ENCODE measurements at places on chromosomes 12 and 14.

DNA sequence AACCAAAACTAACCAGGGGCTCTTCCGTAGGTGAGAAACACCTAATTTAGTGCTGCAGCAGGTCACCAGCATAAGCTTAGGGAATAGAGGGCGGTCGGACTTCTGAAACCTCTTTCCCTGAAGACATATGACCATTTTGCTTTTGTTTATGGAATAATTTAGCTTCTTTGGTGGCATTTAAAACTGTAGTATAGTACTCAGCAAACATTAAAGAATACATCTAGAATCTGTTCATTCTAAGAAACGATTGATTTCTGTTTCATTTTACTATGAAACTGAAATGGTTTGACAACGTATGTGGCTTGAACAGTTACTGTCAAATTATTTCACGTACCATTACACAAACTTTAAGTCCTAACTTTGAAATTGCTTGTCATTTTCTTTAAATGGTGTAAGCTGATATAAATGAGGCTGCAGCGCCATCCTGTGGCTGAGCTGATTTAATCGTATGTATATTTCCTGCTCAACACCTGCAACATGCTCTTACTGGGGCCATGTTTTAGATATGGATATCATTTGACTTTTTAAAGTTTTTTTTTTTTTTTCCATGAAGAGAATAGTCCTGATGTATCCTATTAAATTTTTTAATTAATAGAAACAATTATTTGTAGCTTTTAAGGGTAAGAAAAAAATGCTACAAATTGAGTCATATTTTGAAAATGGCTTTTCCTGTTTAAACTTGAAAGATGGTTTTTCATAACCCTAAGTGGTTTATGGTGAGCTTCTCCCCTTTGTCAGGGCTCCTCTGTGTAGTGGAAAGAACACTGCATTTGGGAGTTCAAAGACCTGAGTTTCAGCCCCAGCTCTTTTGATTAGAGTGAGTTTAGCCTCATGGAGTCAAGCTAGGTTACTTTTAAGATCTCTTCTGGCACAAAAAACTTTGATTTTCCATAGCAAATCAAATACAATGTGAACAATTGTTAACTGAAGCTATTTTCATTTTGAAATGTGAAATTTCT is 27.4 kb downstream of the CFAP54 start:
- H3K36me3 ChIP-seq, result no peaks in the 10 kb centered on the region
- no peaks in the 10 kb centered on the region for H3K27me3 ChIP-seq
- peak; percentile 76 for DNase-seq
- H3K27ac ChIP-seq, result no peak overlapping the region
- peaks cover 2% of the 10 kb centered on the region for H3K4me1 ChIP-seq

GRCh38 chr12:57693317-57693658 is 644 bp upstream of the OS9 start:
- H3K27me3 ChIP-seq, result no peaks in the 10 kb centered on the region
- H3K4me1 ChIP-seq, result peaks cover 7% of the 10 kb centered on the region
- no peak overlapping the region for H3K4me3 ChIP-seq
- H3K36me3 ChIP-seq, result peaks cover 19% of the 10 kb centered on the region
- DNase-seq, result no peak

GRCh38 chr14:69351385-69351784 is 46.7 kb downstream of the ERH start:
- no peaks in the 10 kb centered on the region for H3K36me3 ChIP-seq
- no peak overlapping the region for H3K4me3 ChIP-seq
- H3K4me1 ChIP-seq, result peaks cover 14% of the 10 kb centered on the region
- no peak overlapping the region for H3K27ac ChIP-seq
- no peaks in the 10 kb centered on the region for H3K27me3 ChIP-seq

GRCh38 chr12:10068644-10069043 is 30.1 kb downstream of the CLEC1A start:
- H3K36me3 ChIP-seq, result no peaks in the 10 kb centered on the region
- H3K4me1 ChIP-seq, result no peaks in the 10 kb centered on the region
- H3K27ac ChIP-seq, result no peak overlapping the region

DNA sequence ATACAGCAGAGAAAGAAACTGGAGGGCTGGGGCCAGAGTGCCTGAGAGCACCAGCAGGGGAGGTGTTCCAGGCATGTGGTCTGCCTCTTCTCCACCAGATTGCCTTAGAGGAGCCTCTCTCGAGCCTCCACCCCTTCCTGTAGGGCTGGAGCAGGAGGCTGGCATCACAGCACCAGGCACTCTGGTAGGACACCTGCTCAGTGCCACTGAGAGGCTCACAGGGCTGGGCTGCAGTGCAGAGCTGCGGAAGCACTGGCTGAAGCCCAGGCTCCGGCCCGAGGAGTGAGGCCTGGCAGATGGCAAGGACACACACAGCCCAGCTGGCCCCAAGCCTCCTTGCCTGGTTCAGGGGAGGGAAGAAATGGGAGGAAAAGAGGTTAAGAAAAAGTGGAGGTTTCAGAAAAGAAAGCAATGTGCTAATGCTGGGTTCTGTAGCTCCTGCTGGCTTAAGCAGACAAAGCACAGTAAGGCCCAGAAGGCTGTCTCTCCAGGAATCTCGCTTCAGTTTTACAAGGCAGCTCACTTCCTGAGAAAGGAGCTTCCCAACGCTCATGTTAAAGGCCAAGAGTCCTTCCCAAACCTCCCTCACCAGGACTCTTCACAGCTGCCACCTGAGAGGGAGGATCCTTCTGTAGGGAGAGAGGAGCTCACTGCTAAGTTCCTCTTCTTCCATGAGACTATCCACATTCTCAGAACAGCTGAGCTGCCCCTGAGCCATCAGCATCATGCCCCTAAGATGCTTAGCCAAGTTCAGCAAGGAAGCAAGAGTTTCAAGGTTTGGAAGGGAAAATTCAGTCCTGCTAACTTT is 23.8 kb downstream of the SPTB start:
- H3K36me3 ChIP-seq, result no peaks in the 10 kb centered on the region
- no peaks in the 10 kb centered on the region for H3K4me1 ChIP-seq
- peaks cover 58% of the 10 kb centered on the region for H3K27me3 ChIP-seq
- no peak overlapping the region for H3K27ac ChIP-seq
- H3K4me3 ChIP-seq, result no peak overlapping the region
- DNase-seq, result no peak

DNA sequence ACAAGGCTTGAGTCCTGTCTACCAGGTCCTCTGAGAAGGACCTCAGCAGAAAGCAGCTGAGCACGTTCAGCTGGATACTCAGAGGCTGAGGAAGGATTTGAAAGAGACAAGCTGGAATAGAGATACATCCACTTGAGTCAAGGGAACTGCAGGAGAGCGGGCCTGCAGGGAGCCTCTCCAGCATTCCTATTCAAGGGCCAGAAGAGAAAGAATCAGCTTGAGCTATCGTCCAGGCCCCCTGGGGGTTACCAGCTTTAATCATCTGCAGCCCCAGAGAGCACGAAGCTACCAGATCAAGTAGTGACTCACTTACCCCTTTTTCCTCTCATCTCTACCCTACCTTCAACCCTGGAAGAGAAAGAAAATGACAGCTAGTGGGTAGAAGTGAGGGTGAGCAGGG is 80.9 kb downstream of the NDUFA12 start:
- no peak for DNase-seq
- no peaks in the 10 kb centered on the region for H3K36me3 ChIP-seq
- peaks cover 3% of the 10 kb centered on the region for H3K4me1 ChIP-seq
- H3K27me3 ChIP-seq, result no peaks in the 10 kb centered on the region
- no peak overlapping the region for H3K27ac ChIP-seq
- no peak overlapping the region for H3K4me3 ChIP-seq

Measured in mesenchymal stem cell (in vitro differentiated cells and primary cell).